Endodermal cell (in vitro differentiated cells): ENCODE measurements at places on chromosomes 2 and 18.

GRCh38 chr18:49588971-49589370 is 27.1 kb downstream of the LIPG start:
- DNase-seq, result no peak

GRCh38 chr2:172629586-172629985 is 73.7 kb downstream of the PDK1 start:
- DNase-seq, result no peak

GRCh38 chr2:160408173-160408958 is 85.2 kb downstream of the RBMS1 start:
- DNase-seq, result peak; percentile 74

DNA sequence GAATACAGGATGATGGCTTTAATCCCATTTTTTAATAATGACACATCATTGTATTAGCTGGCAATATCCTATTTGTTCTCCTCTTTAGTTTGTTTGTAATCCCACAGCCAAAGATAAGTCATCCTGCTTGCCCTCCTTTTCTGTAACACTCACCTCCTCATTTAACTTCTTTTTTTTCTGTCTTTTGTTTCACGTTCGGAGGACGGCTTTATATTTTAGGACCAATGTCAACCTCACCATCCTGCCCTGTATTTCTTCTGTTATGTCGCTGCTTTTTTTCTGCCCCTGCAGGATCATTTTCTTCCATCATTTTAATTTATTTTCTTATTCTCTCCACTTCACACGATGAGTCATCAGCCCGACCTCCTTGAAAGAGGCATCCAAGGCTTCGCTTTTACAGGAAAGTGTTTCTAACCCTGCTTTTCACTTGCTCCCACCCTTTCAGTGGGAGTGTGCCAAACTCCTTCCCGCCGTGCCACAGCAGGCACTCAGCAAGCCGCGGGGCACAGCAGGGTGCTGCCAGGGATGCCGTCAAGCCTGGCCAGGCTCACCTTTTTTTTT is 11.4 kb downstream of the RAB31 start:
- no peak for DNase-seq

DNA sequence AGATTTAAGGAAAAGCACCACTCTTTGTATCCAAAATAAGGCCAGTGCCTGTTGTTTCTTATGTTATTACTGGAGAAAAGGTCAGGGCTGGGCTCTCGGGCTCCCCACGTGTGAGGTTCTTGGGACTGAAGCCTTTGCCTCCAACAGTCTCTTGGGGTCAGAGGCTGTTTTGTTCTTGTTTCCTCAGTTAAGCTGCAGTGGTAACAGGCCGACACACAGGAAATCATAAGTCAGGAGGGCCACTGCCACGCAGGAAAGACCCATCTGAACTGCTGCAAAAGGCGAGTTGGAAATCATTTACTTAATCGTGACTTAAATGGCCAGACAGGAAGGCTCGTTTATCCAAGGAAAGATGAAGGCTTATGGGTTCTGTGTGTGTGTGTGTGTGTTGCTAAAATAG is 30.3 kb upstream of the IL37 start:
- no peak for DNase-seq

DNA sequence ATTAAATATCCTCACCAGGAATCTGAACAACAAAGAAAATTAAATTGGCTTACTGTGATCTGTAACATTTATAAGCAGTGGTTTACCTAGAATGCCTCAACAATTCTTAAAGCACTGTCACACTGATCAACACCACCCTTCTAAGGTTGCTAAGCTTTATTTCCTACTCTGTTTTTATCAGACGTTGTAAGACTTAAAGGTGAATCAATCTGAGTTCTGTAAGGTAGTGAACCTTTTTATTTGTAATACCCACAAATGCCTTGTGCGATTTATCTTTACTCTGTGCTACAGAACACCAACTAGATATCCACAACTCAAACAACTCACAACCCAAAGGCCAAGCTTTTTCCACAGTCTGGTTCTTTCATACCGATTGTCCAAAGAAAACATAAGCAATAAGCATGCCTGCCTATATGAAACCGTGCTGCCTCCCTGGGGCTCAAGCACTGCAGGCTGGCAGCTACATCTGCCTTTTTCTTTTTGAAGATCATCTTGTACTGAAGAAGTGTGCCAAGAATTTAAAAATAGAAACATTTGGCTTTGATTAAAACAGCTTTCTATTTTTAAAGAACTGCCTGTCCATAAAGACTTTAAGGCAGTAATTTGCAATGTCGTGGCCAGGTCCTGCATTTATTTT is 490.7 kb downstream of the NUP35 start:
- no peak for DNase-seq

DNA sequence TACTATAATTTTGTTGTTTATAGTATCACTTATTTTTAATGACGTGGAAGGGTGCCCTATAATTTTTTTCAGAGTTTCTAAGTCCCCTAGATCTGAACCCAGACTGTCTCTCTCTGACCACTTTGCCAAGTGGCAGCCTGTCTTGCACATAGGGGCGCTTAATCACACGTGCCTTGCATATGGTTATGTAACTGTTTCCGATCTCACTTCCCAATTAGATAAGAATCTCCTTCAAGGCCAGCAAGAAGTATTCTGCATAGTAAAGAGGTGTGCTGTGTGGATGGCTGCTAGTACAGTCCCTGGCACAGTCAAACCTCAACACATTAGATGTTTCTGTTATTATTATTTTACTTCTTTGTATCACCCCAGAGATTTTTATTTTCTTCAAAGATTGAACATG is 197.8 kb upstream of the SIX2 start:
- DNase-seq, result no peak

GRCh38 chr2:170816504-170817092 is at the start of gene GAD1:
GAD1 (plus strand) TSS chr2:170816887; CDS start chr2:170818592, 1,705 bp downstream.
- peak; percentile 88 for DNase-seq

- no peak for DNase-seq
These were observed 31.8 kb upstream of the NTSR2 start for GRCh38 chr2:11701751-11702301.

DNA sequence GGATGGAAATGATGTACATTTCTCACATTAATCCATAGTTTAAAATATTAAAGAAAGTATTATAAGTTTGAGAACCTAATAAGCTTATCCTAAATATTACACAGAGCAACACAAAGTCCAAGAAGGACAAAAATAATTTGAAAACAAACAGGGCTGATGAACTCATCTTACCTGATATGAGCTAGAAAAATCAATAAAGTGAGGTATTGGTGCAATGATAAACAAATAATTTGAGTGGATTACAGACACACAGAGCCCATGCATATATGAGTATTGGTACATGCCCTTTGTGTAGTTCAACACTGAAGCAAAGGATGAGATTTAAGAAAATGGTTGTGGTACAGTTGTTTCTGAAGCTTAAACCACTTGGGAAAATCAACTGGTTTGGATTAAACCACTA is 1139.0 kb downstream of the SUCLG1 start:
- DNase-seq, result no peak

DNA sequence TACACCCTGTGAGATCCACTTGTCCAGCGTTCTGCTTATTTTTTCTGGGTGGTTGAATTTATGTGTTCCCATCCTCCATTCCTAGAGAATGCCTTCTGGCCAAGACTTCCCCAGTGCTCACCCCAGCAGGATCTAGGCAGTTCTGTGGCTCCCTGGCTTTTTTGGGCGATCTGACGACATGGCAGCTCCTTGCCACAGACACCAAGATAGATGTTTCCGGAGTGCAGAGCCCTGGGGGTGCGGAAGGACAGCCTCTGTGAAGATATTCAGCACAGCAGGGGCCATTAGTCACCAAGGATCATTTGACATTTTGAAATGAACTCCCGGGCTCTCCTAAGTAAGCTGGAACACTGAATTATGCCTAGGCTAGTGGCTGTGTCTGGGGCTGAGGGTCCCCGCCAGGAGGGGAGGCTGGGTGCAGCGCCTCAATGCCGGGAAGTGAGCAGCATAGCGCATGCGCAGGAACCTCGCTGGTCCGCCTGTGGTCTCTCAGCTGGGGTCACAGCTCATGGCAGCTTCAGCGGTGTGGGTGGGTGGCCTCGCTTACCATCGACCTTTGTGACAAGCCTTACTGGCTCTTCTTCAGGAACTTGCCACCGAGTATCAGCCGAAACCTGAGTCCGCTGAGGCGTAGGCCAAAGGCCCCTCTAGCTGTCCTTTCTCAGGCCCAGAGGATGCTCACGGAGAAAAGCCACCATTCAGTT is 60.3 kb downstream of the MEX3C start:
- DNase-seq, result no peak

GRCh38 chr2:113240915-113241911 is 37.5 kb downstream of the PAX8 start:
- DNase-seq, result no peak

- no peak for DNase-seq
These were observed 130.2 kb downstream of the DTNA start for GRCh38 chr18:34840256-34840826.

DNA sequence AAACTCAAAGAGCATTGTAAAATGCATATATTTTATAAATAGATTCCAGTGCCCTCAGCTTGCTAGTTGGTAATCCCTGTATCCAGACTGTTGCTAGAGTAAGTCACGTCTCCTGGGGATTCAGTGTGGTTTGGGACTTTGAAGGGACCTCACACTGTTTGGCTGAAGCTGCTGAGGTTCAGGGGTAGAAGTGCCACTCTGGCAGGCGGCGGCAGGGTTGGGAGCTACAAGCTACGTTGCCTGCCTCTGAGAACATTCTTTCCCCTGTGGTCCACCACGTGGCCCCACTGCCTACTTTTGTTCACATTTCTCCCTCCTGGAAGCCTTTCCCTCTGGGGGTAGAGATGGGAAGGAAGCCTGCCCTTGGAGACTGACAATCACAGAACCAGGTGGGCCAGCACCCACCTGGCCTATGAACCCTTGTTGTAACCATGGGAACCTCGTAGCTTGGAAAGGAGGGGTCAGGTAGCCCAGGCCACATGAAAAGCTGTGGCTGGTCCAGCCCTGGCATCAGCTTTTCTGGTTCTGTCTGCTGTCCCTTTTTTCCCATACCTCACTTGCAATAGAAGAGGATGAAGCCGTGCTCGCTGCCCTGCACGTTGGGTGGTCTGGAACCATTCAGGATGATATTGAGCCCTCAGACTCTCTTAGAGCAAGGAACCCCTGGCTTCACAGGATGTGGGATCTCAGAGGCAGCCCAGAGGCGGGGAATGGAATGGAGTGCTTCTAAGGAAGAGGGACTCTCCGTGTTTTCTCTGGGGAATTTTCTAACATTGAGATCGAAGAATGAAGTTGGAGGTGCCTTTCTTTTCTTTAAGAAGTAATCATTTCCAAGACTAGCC is 2.9 kb downstream of the RNF144A start:
- DNase-seq, result no peak

DNA sequence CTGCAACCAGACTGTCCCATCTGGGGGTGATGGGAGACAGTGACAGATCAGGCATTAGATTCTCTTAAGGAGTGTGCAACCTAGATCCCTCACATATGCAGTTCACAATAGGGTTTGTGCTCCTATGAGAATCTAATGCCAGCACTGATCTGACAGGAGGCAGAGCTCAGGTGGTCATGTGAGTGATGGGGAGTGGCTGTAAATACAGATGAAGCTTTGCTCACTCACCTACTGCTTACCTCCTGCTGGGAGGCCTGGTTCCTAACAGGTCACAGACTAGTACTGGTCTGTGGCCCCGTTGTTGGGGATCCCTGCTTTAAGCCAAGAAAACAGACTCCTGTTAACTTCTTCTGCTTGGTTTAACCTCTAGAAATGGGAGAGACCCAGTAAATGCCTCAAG is 3.2 kb downstream of the CYP27A1 start:
- peak; percentile 74 for DNase-seq

GRCh38 chr2:159077869-159078268 is 109.4 kb downstream of the TANC1 start:
- no peak for DNase-seq

DNA sequence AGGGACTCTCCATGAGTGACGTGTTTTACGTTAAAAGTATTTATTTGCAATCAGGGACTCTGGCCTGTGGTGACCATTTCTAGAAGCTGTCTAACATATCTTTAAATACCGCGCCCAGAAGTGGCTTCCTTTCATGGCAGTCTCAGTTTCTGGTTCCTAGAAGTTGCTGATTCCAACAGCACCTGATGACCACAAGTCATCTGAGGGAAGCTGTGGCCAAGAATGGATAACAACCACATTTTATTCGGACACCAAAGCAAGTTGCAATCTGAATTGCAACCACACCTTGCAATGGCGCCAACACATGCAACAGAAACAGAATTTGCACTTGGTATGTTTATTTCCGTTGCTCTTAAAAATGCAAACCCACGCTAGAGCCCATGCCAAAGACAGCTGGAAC is 33.1 kb downstream of the MEX3C start:
- no peak for DNase-seq

- DNase-seq, result no peak
These were observed 47.3 kb downstream of the MEX3C start for GRCh38 chr18:51150113-51150700.

DNA sequence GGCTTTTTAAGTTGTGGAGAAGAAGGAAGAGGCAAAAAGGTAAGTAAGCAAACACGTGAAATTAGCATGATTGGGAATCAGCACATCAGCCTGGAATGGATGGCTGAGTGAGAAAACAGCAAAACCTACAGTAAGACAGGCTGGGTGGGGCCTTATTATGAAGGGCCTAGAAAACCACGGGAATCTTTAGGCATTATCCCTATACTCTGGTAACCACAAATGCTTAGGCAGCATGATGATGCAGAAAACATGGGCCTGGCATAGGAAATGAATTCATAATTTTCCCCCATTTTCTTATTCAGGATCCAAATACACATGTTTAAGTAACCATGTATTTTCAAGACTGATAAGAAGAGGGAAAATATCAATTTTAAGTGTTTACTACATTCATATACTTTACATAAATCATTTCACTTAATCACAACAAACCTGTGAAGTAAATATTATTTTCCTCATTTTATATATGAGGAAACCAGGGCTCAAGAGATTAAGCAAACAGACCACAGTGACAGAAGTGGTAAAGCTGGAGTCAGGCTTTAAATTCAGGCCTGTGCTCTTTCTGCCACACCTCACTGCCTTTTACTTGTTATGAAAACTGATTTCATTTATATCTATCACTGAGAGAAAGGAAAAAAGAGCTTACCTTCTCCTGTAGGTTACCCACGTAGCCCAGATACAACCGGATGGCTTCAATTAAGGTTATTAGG is 4.0 kb downstream of the TMEM17 start:
- no peak for DNase-seq

DNA sequence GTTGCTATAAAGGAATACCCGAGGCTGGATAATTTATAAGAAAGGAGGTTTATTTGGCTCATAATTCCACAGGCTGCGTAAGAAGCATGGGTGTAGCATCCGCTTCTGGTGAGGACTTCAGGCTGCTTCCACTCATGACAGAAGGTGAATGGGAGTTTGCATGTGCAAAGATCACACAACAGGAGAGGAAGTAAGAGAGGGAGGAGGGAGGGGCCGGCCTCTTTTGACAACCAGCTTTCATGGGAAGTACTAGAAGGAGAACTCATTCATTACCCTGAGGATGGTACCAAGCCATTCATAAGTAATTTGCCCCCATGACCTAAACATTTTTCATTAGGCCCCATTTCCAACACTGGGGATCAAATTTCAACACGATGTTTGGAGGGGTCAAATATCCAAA is 386.8 kb upstream of the NETO1 start:
- DNase-seq, result no peak

DNA sequence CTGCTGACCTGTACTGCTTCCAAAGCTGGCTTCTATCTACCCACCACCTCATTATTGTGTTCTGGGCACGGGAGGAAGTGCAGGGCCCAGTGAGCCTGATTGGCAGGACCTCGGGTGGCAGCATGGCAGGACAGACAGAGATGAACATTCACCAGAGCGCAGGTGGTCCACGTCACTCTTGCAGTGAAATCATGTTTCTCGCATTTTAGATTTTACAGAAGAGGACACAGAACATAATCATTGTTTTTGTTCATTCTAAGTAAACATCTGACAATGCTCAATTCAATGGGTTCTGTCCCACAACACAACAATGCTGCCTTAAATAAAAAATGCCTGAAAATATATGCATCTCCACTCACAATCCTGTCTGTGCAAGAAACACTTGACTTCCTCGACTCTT is 11.5 kb upstream of the BIN1 start:
- no peak for DNase-seq
